ENCODE measurements at places on chromosomes 1 and 21. TPM values are rescaled to one million over a fixed set of nuclear protein-coding genes. Genes with fewer than 3 reads are reported as not detected.

DNA sequence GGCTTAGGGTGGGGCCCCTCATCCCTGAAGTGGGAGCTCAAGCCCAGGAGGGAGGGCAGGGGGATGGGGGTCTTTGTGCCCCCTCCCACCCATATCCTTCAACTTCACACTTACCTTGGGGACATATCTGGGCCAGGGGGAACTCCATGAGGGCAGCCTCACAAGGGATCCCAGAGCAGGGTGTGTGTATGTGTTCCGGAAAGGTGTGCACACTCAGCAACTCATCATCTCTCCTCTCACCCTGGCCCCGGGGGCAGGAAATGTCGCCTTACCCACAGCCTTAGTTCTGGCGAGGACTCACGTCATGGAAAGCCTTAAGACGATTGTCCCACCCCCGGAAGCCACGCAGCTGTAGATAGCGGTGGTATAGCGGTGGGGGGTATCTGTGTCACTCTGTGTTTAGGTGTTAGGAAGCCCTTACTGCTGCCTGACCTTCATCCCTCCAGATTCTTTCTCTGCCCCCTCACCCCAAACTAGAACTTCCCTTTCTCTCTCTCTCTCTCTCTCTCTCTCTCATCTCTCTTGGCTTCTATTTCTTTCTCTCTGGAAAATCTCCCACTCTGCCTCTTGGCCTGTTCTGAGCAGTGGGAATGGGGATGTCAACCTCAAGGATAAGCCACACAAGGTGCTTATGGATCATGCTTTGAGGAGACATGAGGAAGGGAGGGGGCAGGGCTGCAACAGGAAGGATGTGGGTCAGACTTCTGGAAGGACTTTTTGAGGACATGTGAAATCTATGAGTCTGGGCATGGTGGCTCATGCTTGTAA is at the start of gene SH2D2A:
SH2D2A (minus strand) TSS at position 288 of the 768 bp plus-strand sequence; CDS start at position 148, 140 bp downstream.
- peak; percentile 99 for DNase-seq

OTUD7B gene
- 16.1 TPM for total RNA-seq

DNA sequence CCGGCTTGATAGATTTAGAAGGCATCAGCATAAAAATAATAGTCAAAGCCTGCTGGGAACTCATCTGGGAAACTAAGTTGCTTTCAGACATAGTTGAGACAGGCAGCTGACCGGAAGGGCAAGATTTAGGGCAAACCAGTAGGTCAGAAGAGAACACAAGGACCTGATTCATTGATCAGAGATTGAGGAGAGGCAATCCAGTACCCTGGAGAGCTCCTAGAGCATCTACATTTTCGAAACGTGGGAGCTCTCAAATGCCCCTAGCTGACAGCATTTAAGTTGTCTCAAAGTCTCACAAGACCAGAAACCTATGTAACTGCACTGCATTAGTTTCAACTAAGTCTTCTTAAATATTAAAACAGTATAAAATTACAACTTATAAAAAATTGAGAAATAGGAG is 22.9 kb upstream of the MTF2 start:
- DNase-seq: peak; percentile 44

DNA sequence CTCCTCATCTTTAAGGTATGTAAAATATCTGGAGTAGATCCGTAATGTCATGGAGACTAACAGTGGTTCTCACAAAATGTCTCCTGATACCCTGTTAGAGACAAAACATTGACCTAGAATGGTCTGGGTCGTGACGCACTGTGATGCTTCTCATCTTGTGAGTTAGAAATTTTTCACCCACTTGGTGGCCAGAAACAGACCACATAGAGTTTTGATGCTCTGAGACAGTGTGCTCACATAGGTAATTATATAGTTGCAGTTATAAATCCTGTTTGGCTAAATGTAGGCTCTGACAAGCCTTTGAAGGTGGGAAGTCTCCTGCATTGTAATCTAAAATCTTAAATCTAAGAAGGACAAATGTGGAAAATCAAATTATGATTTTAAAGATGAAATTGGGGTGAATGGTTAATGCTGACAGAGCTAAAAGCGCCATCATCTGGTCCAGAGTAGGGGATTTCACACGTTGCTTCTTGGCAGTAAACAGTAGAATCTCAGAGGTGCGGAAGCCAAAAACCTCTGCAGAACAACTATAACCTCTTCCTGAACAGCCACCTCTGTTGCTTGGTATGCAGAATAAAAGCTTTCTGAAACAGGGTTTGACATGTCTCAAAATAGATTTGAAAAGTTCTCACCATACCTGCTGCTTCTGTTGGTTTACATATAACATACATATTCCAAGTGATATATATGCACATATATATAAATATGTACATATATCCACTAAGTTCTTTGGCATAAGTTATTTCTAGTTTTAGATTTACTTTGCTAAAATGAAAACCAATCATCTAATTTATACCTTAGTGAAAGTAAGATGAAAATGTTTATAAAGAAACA is 17.1 kb downstream of the RPAP2 start:
- DNase-seq: peak; percentile 83

DNA sequence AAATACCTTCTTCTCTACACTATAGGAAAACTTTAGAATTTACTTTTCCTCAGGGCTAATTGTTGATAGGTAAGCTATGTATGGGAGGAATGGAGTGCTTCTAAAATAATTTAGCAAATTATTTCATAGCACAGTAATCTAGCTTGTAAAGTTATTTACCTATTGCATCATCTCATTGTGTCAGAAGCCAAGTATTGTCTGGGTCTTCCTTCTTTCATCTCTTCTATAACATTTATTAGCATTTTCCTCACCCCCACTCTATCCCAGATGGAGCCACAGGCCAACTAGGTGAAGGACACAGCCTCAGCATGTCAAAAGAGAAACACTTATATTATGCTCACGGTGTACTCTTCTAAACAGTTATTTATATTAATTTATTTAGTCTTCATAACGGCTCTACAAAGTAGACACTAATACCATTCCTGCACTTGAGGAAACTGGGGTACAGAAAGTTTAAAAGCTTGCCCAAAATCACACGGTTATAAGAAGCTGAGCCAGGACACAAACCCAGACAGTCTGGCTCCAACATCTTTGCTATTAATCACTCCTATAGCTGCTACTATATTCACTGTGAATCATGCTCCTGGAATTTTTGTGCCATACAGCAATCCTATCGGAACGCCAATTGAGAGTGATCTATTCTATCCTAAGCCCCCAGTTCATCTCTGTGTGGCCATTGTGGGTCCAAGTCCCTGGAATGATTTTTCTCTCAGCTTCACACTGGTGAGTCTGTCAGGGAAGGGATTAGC is 43.1 kb downstream of the OR10J5 start:
- DNase-seq: no peak

DNA sequence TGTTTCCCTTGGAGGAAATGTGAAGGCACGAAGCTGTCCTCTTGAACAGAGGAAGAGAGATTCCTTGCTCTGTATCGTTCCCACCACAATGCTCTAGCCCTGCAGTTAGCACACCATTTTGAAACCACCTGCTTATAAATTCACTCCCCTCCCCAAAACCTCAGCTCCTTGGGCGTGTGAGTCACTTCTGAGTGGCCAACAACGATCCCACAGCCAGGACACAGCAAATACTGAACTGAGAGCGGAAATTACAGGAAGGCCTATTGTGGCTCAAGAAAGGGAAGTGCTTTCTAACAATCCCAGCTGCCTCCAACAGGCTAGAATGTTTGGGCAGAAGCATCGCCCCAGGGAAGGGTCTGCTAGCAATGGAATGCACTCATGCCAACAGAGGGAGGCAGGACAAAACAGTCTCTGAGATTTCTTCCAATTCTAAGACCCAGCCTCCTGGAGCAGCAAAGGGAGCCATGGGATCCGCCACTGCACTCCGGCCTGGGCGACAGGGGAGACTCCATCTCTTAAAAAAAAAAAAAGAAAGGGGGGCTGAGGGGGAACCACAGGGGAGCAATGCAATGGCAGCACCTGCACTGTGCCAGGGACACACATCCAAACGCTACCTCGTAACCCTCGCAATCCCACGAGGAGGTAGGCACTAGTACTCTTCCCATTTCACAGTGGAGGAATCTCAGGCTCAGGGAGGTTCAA is 1.9 kb downstream of the TMEM53 start:
- peak; percentile 36 for DNase-seq

CR1L gene
- not detected for total RNA-seq

All from activated CD8-positive, alpha-beta T cell treated with anti-CD3 and anti-CD28 coated beads for 36 hours (primary cell).